ENCODE measurements at places on chromosomes 3 and 15.

- DNase-seq, result no peak
Observed at GRCh38 chr3:160365869-160366522, 33.0 kb downstream of the IFT80 start.

DNA sequence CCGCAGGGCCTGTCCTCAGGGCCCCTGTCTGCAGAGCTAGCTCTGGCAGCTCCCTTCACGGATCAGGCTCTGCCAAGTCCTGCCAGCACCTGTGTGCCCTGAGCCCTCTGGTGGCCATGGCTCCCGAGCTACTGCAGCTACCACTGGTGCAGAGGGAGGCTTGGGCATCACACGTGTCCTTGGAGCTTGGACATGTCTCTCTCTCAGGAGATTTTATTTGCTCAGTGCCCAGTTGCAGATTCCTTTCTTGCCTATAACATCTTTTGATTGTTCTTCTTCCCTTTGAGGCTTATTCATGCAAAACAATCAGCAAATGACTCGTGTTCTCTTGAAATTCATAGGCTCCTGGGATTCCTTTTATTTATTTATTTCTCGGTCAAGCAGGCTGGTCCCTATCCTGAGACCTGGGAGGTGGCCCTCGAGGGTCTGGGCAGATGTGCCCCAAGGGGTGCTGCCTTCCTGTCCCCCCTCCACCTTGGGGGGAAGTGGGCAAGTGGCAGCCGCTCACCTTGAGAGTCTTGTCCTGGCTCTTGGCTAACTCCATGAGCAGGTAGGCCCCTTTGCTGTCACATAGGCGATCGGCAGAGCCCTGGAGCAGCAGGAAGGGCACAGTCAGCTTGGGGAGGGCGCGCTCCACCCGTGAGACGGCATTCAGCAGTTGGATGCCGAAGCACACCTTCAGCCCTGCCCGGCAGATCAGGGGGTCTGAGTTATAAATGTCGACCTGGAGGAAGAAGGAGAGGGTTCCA, 21.9 kb downstream of the ABTB1 start:
- peak; percentile 54 for DNase-seq

- no peak for DNase-seq
Observed at GRCh38 chr3:111076732-111077131, 5.1 kb downstream of the NECTIN3 start.

DNA sequence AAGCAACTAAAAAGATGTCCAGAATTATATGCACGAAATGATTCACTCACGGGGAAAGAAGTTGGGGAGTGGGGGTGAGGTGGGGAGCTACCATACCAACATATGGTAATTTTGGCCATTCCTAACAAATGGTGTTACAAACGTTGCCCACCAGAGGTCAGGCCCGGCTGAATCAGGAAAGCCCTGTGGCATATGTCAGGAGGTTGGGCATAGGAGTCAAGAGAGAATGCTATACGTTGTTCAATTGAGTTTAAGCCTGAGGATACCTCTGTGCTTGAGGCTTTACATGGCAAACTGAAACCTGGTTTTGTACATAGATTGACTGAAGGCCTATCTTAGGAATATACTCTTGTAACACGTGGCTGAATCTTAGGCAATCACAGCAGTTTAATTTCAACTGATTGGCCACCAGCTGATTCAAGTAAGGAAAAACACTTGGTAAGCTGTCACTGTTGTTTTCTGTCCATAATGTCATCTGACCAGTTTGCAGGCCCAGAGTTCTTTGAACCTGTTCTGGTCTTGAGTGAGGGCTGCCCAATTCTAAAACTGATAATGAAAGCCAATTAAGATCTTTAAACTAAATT, 23.4 kb upstream of the SLC2A2 start:
- peak; percentile 74 for DNase-seq

DNA sequence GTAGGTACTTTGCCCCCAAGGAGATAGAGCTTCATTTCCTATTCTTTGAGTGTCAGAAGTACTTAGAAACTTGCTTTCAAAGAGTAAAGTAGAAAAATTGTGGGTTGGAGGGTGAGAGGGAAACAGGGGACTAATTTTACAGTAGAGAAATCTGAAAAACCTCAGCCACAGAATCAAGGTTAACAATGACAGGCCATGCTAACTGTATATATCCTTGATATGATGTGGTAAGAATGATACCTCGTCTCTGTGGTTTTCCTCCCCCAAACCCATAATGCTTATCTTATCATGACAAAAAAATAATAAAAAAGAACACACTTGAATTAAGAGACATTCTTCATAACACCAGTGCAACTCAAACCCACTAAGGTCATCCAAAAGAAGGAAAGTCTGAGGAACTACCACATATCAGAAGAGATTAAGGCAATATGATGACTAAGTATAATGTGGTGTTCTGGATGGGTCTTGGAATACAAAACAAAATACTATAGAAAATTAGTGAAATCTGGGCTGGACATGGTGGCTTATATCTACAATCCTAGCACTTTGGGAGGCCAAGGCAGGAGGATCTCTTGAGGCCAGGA, 360.4 kb downstream of the ULK4 start:
- no peak for DNase-seq

- DNase-seq, result no peak
Observed at GRCh38 chr3:117518364-117518763, 808.8 kb downstream of the TUSC7 start.

GRCh38 chr3:83500422-83500821, 1458.4 kb upstream of the CADM2 start:
- DNase-seq, result no peak

GRCh38 chr3:156802821-156803606, 23.1 kb upstream of the LEKR1 start:
- no peak for DNase-seq

- no peak for DNase-seq
Observed at GRCh38 chr3:46970391-46971091, 6.0 kb downstream of the CCDC12 start.

DNA sequence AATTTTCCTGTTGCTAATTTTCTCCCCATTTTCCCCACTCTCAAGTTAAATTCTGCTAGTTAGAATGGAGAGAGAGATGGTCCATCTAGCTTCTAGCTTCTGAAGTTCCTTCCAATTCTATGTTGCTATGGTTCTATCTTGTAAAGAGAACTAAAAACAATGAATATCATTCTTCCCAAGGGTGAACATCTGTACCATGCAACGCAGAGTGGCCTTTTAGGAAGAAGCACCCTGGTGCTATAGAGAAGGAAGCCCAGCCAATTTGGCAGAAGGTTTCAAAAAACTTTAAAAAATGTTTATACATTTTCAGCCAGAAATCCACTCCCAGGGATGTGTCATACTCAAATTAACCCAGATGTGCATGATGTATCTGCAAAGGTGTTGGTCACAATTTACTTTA, 149.1 kb downstream of the SEMA6D start:
- DNase-seq, result no peak

GRCh38 chr3:196378146-196378841, 40.1 kb upstream of the TM4SF19 start:
- DNase-seq, result no peak

DNA sequence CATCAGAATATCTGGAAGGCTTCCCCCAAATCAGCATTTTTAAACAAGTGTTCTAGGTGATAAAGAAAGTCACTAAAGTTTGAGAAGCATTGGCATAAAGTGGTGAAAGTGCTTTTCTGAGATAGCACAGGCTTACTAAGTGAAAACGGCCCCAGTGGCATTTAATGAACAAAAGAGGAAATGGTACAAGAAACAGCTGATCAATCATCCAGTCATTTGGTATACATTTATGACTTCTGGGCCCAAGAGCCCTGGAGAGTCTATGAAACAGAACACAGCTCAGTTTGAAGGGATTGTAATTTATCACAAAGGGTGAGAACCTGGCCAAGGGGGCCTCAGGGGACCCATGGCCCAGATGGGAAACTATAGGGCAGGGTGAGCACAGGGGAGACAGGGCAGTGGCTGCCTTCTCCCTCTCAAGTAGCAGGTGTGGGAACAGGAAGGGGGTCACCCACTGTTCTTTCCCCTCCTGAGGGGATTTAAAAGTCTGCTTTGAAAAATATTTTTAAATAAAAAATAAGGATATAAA, 265.5 kb upstream of the ROPN1 start:
- no peak for DNase-seq
